ENCODE measurements at places on chromosomes 4 and X.

- no peak for DNase-seq
These were observed 37.3 kb downstream of the PSAPL1 start for GRCh38 chr4:7397206-7398103.

DNA sequence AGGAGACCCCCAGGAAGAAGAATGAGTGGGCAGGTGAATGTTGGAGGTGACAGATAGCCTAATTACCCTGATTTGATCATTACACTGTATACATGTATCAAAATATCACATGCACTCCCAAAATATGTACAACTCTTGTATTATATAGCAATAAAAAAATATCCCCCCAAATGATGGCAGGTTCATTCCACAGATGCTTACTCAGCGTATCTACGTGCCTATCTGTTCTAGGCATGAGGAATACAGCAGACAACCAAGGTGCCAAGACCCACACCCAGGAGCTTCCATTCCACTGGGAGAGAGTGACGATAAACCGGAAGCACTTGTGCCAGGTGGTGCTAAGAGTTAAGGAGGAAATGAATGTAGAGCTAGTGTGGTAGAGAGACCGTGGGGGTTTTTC, 42.4 kb downstream of the ADRA2C start:
- no peak for DNase-seq

DNA sequence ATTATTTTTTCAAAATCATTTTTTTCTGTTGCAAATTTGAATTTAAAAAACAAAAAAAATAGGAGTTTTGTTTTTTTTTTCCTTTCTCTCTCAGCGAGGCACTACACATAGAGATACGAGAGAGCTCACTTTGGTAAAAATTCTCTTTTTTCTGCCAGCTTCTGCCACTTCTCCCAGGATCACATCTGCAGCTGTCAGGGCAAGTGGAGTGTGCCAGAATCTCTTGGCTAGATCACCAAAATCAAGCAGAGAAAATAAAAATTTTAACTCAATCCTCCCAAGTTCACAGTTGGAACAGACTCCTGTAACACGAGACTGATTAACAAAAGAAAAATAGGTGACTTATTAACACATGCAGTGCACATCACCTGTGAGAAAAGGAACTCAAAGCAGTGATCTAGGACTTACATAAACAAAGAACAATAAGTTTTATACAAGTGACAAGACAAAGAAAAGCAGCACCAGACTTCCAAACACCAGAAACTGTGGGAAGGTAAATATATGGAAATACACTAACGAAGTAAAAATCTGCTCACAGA, 213.2 kb upstream of the ZFP42 start:
- DNase-seq: no peak

GRCh38 chrX:139739138-139739537, 31.2 kb upstream of the MCF2 start:
- DNase-seq: no peak

DNA sequence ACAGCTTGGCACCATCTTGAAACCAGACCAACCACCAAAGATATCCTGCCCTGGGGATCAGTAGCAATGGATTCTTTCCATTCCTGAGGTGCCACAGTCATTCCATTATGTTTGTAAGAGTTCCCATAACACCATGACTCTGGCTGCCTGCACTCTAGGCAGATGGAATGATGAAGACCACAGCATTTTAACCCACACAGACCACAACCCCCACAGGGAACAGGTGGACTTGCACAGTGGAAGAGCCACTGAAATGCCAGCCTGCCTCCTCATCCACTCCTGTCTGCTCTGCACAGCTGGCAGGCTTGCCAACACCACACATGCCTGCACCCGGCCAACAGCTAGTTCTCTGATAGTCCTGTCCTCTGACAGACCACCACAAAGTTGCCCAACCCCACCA, 2362.2 kb upstream of the AGA start:
- DNase-seq: no peak

DNA sequence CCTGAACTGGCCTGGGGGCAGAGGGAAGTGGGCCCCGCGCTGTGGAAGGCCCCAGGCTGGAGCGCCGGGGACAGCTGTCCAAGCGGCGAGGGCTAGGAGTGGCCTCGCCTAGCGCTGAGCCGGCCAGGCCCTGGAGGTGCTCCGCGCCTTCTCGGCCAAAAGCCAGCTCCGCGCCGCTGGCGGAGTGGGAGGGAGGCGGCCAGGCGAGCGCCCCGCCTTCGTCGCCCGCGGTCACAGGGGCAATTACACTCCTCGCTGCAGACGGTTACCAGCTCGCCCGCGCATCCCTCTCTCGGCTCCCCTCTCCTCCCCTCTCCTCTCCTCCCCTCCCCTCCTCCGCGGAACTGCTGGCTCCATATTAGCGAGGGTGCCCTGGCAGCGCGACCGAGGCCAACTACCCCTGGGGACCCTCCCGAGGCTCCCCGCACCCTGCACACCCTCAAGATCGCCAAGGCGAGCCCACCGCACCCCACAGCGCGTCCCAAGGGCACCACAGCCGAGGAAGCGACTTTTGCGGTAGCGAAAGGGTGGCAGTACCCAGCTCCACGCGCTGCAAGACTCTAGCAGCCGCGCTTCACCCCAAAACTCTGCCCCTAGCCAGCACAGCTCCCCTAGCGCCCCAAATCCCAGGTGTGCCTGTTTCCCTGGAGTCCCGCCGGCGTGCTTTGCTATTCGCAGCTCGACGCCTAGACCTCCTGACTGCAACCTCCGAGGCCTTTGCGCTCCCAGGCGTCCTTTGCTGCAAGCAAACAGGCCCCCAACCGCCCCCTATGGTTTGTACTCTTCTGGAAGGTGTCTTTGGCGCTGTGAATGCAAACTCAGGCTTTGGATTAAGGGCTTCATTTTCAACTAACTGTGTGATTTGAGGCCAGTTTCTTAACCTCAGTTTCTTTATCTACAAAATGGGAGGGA, 91.4 kb downstream of the BCOR start:
- peak; percentile 17 for DNase-seq

- no peak for DNase-seq
These were observed 167.1 kb downstream of the EFNB1 start for GRCh38 chrX:68995780-68996551.

DNA sequence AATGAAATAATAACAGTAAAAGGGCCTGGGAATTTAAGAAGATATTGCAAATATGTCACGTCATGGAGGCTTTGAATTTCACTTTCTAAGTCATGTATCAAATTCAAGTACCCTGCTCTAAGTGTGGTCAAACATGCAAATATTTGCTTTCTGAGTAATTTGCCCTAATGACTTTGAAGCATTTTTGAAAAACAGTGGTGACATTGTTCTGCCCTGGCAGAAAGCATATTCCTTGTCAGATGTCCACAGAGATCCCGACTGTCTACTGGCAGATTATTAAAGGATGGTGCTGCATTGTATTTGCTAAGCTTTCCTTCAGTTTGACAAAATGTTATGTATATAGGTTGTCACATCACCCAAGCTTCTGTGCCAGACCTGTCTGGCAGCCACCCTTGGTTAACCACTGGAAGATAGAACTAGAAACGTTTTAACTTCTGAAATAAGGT, 92.5 kb downstream of the ANK2 start:
- DNase-seq: no peak

DNA sequence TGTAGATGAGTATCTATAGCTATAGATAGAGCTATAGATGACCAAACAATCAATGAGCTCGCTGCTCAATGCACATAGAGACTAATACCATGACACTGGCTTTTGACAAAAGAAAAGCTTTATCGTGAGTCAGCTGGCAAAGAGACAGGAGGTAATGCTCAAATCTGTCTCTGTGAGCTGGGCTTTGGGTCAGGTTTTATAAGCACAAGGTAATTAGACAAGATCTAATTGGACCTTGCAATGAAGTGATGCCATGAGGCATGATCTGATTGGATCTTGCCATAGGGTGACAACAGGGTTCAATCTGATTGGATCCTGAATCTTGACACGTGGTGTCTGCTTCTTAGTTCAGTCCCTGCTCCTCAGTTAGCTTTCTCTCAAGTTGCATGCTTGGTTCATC, 180.7 kb upstream of the MXRA5 start:
- DNase-seq: no peak

GRCh38 chr4:184188443-184189400, 29.0 kb downstream of the ENPP6 start:
- DNase-seq: no peak

DNA sequence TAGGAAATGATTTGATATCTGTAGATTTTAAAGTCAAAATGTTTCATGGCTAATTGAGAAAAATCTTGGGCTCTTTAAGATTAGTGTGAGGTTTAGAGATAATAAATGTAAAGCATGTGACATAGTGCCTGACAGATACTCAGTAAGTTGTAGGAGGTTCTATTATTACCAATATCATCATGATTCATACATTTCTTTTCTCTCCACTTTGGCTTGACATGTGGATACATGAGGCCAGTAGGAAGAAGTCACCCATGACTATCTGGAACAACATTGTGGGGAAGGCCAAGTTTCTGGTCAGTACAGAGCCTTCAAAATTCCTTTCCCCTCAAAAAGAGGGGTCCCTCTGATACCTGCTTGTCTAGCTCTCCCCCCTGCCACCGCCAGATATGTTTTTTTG, 91.2 kb upstream of the SORBS2 start:
- DNase-seq: no peak

GRCh38 chr4:159765382-159765781, 662.5 kb downstream of the RAPGEF2 start:
- no peak for DNase-seq

GRCh38 chr4:37631551-37631950, 54.6 kb downstream of the RELL1 start:
- no peak for DNase-seq

GRCh38 chr4:70183168-70183939, 12.2 kb upstream of the ODAM start:
- no peak for DNase-seq

- no peak for DNase-seq
These were observed 160.5 kb upstream of the AGTR2 start for GRCh38 chrX:116009861-116010710.

GRCh38 chr4:47662975-47663374, 174.9 kb downstream of the CORIN start:
- DNase-seq: no peak

- DNase-seq: peak; percentile 64
These were observed 8.3 kb upstream of the DAPP1 start for GRCh38 chr4:99808260-99808857.

DNA sequence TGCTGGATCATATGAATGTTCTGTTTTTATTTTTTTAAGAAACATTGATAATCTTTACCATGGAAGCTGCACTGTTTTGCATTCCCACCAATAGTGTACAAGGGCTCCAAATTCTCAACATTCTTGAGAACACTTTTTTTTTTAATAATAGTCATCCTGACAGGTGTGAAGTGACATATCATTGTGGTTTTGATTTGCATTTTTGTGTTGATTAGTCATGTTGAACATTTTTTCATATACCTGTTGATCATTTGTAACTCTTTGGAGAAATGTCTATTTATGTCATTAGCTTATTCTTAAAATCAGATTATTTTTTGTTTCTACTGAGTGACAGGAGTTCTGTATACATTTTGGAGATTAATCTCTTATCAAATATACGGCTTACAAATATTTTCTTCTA, 408.5 kb downstream of the GLUD2 start:
- no peak for DNase-seq

Measured in activated CD4-positive, alpha-beta T cell treated with anti-CD3 and anti-CD28 coated beads, Interleukin-2, amount 50 U/mL, for 4 hours (primary cell).